ENCODE measurements at places on chromosomes 4 and X. TPM values are rescaled to one million over a fixed set of nuclear protein-coding genes. Genes with fewer than 3 reads are reported as not detected.

DNA sequence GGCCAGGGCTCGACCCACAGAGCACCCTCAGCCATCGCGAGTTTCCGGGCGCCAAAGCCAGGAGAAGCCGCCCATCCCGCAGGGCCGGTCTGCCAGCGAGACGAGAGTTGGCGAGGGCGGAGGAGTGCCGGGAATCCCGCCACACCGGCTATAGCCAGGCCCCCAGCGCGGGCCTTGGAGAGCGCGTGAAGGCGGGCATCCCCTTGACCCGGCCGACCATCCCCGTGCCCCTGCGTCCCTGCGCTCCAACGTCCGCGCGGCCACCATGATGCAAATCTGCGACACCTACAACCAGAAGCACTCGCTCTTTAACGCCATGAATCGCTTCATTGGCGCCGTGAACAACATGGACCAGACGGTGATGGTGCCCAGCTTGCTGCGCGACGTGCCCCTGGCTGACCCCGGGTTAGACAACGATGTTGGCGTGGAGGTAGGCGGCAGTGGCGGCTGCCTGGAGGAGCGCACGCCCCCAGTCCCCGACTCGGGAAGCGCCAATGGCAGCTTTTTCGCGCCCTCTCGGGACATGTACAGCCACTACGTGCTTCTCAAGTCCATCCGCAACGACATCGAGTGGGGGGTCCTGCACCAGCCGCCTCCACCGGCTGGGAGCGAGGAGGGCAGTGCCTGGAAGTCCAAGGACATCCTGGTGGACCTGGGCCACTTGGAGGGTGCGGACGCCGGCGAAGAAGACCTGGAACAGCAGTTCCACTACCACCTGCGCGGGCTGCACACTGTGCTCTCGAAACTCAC lies 3.6 kb downstream of the MID1IP1 start:
- peak; percentile 50 for DNase-seq

DNA sequence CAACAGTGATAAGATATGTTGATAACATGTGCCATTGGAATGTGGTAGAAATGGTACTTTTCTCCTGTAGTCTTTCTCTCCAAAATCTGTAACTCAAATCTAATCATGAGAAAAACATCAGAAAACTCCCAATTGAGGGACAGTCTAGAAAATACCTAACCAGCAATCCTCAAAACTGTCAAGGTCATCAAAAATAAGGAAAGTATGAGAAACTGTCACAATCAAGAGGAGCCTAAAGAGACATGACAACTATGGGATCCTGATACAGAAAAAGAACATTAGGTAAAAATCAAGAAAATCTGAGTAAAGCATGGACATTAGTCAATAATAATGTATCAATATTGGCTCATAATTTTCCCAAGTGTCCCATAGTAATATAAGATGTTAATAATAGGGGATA lies 124.5 kb upstream of the PPP1R2C start:
- DNase-seq, result no peak

- DNase-seq, result no peak
Measured at GRCh38 chr4:42144028-42144427, 8.4 kb downstream of the BEND4 start.

The FAM156B gene
- 43.5 TPM for polyA plus RNA-seq

DNA sequence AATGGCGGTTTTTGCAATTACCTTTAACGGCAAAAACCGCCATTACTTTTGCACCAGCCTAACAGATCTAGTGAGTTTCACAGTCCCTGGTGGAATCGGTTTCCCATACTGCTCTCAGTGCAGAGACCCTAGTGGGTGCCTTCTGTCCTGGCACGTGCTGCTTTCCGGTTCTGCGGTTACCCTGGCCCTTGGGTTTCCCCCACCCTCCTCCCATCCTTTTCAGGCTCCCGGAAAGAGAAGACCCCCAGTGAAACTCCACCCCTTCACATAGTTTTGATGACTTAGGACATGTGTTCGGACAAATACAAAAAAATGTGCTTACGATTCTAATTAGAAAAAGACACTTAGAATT lies 36.9 kb downstream of the NLGN3 start:
- DNase-seq, result no peak

DNA sequence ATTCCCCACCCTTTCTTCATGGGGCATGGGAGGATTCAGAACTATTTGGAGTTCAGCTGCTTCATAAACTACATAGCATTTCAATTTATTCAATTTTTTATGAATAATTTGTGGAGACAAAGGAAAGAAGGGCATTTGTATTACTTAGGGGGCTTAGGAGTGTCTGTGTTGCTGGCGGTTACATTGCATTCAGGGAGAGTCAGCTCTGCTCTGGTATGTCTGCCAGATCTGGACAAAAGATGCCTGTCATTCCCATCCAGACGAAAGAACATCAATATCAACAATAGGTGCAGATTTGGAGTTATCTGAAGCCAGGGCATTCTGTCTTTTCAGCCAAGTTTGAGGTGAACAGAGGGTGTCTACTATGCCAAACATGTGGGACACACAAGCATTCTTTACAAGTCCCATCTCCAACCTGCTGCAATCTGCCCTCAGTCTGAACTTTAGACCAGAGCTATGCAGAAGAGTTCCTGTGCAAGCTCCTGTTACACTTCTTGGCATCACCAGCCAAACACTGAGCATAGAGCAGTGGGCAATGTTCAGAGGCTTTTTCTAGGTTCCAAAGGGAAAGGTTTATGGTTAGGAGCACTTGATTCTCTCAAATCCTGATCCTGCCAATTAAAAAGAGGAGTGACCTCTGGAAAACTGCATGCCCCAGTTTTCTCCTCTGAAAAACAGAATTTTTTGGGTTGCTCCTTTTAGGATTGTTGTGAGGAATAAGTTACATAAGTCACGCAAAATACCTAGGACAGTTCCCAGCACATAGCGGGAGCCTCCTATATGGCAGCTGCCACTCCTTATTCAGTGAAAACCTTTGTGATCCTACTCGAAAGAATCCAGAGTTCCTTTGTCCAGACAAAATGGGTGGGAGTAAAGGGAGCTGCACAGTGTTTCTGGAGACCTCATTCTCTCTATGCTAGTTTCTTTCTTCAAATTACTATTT lies 719.5 kb upstream of the SLIT2 start:
- no peak for DNase-seq

DNA sequence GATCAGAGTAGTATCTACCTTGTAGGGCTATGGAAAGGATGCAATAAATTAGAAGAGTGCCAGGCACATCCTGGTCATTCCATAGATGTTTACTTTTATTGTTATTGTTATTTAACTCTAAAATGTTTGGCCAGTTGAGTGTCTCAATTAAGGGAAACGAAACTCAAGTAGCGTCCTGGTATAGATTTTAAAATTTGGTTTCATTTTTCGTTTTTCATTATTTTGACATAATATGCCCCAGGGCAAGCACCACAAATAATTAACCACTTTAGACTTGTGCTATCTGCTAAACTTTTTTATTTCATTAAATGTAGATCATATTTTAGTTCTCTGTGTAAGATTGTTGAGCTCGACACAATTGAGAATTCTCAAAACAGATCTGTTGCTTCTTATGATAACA lies 179.7 kb upstream of the PRPS2 start:
- no peak for DNase-seq

The GAGE12J gene
- polyA plus RNA-seq, result not detected

GRCh38 chr4:48266781-48267180 lies 2.9 kb downstream of the TEC start:
- DNase-seq, result no peak

The MAGEA12 gene
- polyA plus RNA-seq, result not detected

GRCh38 chr4:38086151-38086848 lies 126.1 kb downstream of the PTTG2 start:
- DNase-seq, result no peak

The PCDH10 gene
- polyA plus RNA-seq, result not detected

- no peak for DNase-seq
Measured at GRCh38 chr4:160580581-160580980, 1477.7 kb downstream of the RAPGEF2 start.

DNA sequence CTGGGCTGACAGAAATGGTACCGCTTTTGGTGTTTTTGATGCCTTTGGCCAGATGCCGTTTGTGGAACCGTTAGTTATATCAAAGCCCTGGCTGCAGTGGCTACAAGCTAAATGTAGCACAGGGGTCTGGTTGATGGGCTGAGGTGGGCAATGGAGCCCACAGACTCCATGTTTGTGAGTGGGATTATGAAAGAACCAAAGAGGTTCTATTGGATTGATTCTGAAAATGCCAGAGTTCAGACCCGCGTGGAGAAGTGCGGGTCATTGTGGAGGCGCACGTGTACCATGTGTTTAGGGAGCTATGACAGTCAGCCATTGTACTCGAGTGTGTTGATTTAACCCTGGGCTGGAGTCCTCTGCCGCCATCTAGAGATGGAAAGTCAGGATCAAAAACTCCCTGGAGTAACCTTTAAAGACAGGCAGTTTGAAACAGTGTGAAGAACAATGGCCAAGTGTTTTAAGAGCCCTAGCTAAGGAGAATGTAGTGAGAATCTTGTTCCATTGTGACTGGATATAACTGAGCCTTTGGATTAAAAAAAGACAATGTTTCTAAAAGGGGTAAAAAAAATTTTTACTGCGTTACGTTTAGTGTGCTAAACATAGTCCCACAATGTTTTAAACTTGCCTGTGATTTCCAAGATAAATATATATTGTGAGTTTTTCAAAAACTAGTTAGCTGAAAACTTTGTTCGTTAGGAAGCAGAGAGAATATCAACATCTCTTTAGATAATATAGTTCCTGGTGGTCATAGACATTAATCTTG lies 12.7 kb downstream of the ART3 start:
- peak; percentile 75 for DNase-seq

The CWH43 gene
- polyA plus RNA-seq, result not detected

- DNase-seq, result peak; percentile 37
Measured at GRCh38 chrX:103688946-103689345, 2.4 kb upstream of the MORF4L2 start.

- DNase-seq, result no peak
Measured at GRCh38 chr4:98618680-98619079, 39.7 kb downstream of the TSPAN5 start.

GRCh38 chr4:126479709-126480108 lies 1153.0 kb upstream of the INTU start:
- no peak for DNase-seq

- DNase-seq, result no peak
Measured at GRCh38 chrX:68684291-68684918, 36.9 kb downstream of the STARD8 start.

- DNase-seq, result no peak
Measured at GRCh38 chrX:117982694-117983392, 133.8 kb downstream of the KLHL13 start.

The CT45A5 gene
- not detected for polyA plus RNA-seq

The NPFFR2 gene
- polyA plus RNA-seq, result not detected

The TSPAN7 gene
- polyA plus RNA-seq, result 9.2 TPM

DNA sequence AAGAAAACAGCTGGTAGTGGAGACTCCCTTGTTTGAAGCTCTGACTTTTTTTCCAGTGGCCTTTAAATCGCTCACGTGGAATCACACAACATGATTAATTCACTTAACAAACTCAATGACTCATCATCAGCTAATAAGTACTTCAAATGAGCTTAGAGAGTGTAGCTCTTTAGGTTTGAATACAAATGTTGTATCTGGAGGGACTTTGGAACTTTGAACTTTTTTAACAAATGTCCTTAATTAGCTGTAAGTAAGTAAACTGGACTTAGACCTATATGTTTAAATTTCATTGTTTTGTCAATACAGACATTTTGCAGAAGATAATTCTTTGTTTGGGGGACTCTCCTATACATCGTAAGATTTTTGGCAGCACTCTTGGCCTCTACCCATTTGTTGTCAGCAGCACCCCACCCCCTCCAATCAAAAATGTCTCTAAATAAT lies 581.1 kb downstream of the SPRY1 start:
- peak; percentile 47 for DNase-seq

GRCh38 chr4:182680234-182680653 lies 236.9 kb downstream of the DCTD start:
- DNase-seq, result no peak

GRCh38 chr4:166482758-166483157 lies 609.7 kb downstream of the TLL1 start:
- no peak for DNase-seq

The PYURF gene
- polyA plus RNA-seq, result 92.4 TPM

The PABPC4L gene
- not detected for polyA plus RNA-seq

GRCh38 chr4:78692822-78693170 lies 83.4 kb upstream of the BMP2K start:
- no peak for DNase-seq
